Kidney epithelial cell (primary cell): ENCODE measurements at places on chromosomes 6 and 20. TPM values are rescaled to one million over a fixed set of nuclear protein-coding genes. Genes with fewer than 3 reads are reported as not detected.

- DNase-seq, result no peak
Observed at GRCh38 chr20:48156951-48157700, 371.8 kb upstream of the SULF2 start.

DNA sequence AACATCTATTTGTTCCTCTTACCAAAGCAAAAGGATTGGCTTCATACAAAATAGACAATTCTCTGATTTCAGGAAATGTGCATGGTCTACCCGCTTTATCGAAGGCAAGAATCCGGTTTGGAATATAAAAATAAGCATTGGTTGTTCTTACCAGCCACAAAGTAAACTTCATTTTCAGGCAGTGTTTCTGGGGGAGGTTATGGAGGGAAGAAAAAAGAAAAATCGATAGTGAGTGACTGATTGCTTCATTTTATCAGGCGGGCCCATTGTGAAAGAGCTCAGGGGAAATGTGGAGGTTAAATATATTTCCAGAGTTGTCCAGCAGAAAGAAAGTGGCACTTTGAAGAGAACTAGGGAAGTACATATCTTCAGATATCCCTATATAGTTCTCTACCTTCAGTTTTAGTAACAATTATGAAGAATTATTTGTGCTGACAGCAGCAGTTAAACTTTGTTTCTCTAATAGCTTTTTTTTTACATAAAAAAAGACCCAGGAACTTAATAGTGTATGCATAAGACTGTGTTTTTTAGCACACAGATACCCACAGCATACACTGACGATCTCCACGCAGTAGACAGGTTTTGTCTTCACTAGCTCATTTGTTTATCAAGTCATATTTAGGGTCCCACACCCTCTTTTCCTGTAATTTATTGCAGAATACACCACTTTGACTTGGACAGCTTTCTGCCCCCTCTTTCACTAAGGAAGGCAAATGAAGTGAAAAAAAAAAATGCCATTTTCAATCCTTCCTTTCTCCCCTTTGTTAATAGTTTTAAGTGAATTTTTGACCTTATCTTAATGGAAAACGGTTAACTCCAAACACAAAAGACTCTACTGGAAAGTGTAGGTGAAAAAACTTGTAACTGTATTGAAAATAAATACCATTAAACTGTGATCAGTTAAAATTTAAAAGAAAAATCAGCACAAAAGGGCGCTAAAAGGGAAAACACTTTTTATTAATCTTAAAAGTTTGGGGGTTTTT is 2.9 kb downstream of the POU3F2 start:
- DNase-seq, result no peak

- DNase-seq, result no peak
Observed at GRCh38 chr20:20832715-20833114, 120.3 kb upstream of the RALGAPA2 start.

DNA sequence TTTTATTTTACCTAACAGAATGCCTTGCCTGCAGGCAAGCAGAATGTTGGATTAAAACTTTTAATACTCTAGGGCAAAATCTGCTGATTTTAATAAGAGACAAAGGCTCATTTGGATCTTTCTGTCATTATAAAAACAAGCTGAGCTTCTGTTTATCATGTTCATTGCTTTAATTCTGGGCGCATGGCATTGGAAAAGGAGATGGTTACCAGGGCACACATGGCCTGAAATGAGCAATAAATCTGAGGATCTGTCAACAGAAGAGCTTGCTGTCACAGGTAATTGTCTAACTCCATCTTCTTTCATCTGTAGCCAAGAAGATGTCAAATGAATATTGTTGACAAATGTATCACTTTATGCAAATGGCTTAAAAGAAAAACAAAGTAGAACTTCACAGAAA is 439.6 kb downstream of the DOK5 start:
- DNase-seq, result no peak

The CTAGE9 gene
- total RNA-seq, result not detected in 2 replicates

- DNase-seq, result no peak
Observed at GRCh38 chr20:47664744-47665143, 120.5 kb downstream of the SULF2 start.

- DNase-seq, result no peak
Observed at GRCh38 chr20:48332555-48332954, 495.2 kb downstream of the PREX1 start.

DNA sequence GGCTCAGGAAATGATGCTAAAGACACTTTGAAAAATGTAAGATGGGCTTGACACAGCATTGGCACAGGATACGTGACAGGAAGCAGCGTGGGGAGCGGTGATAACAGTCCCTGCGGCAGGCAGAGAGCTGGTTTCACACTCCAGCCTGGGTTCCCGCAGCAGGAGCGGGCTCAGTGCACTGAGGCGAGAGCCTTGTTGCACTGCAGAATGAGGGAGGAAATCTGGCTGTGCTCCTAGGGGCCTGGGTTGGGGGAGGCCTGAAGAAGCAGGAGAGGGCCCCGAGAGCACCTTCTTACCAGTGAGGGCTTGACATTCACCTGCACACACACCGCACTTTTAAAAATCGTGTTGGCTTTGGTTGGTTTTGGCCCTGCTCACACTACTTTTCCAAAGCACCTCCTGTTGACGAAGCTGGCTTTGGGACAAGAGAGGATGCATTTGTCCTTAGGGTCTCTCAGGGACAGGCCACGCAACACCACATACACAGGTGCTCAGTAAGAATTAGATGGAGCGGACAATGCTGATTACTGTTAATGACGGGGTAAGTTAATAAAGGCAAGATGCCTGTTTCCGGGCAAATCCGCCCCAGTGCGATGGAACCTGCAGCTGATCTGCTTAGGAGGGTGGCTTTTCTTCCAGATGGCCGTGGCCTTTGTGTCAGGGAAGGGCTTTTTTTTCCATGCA is 49.4 kb upstream of the ARMC2 start:
- no peak for DNase-seq

DNA sequence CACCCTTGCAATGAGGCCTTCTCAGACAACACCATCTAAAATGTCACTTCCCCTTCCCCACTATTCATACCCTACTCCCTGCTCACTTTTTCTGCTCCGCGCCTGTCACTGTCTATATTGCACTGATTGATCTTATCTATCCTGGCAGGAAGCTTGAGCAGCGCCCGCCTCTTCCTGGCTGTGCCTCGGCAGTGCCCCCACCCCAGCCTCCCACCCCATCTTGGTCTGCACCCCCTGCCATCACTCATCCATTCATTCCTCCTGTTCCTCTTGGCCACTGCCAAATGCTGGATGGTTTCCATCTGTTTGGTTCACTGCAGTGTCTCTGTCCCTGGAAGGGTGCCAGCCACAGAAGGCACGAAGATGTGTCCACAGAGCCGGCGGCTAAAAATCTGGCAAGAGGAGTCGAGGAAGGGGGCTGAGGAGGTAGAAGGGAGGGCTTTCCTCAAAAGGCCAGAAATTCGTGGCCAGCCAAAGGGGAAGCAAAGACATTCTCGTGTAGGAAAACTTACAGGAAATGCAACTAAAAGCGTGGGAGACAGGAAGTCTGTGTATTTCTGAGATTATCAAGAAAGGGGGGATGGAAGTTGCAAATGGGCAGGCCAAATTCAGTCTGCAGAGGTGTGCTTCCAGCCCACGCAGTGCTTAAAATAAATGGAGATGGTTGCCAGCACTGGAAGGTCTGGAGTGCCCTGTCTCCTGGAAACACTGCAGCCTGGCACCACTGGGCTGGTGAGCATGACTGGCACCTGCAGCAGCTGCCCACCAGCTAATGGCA is 27.6 kb downstream of the SYNJ2 start:
- DNase-seq, result no peak

The MAS1 gene
- not detected in 2 replicates for total RNA-seq

DNA sequence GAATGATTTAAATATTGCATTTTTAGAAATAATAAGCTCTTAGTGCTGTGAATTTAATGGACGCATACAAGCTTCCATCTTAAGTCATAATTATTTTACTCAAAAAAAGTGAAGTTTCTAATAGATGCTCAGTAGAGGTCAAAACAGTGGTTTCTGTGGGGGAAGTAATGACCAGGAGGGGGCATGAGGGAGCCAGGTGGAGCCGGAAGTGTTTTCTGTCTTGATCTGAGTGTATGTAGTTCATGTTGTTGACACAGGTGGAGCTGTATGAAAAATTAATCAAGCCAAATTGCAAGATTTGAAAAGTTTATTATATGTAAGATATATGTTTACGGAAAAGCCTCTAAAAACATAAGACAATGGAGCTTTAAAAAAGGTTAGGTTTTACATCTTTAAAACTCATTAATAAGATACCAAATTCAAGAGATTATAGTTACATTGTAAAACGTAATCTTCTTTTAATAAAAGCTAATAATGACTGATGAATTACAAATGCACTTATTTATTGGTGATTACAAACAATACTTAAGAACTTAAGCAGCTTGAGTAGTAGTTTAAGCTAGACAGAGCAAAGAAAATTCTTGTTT is 68.0 kb downstream of the PLAGL1 start:
- DNase-seq, result no peak

DNA sequence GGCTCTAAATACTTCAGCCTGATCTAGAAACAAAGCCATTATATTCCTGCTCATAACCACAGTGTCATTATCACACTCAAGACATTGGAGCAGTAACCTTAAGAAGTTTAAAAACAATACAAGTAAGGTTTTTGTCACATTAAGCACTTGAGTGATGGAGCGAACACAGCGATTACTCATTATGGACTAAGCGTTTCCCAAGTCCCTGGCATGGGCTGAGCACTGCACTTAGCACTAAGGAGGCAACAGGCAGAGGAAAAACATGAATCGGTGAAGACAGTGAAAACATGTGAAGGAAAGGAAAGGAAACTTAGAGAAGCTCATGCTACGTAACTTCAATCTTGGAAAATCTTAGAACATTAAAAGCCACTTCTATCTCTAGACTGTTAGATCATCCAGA is 108.7 kb downstream of the SLC24A3 start:
- no peak for DNase-seq

- no peak for DNase-seq
Observed at GRCh38 chr20:14478126-14478525, 140.7 kb upstream of the FLRT3 start.

The SLC52A3 gene
- total RNA-seq, result 2.7 and 2.8 TPM in 2 replicates

DNA sequence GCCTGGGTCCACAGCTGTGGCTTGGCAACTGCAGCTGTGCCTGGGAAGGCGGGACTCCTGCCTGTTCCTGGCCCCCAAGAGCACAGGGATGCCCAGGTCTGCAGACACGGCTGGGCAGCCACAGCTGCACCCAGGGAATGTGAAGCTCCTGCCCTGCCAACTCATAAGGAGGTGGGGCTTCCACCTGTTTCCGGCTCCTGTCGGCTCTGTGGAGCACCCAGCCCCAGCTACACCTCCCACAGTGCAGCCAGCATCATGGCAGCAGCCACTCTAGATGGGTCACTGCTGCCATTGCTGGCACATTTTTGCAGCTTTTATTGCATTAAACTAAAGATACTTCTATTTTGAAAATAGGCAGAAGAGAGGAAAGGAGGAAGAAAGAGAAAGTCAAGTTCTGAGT is 207.9 kb downstream of the SAMD5 start:
- peak; percentile 7 for DNase-seq

The SAMD10 gene
- 8.0 and 9.6 TPM in 2 replicates for total RNA-seq

The ADRM1 gene
- 193 and 216 TPM in 2 replicates for total RNA-seq

DNA sequence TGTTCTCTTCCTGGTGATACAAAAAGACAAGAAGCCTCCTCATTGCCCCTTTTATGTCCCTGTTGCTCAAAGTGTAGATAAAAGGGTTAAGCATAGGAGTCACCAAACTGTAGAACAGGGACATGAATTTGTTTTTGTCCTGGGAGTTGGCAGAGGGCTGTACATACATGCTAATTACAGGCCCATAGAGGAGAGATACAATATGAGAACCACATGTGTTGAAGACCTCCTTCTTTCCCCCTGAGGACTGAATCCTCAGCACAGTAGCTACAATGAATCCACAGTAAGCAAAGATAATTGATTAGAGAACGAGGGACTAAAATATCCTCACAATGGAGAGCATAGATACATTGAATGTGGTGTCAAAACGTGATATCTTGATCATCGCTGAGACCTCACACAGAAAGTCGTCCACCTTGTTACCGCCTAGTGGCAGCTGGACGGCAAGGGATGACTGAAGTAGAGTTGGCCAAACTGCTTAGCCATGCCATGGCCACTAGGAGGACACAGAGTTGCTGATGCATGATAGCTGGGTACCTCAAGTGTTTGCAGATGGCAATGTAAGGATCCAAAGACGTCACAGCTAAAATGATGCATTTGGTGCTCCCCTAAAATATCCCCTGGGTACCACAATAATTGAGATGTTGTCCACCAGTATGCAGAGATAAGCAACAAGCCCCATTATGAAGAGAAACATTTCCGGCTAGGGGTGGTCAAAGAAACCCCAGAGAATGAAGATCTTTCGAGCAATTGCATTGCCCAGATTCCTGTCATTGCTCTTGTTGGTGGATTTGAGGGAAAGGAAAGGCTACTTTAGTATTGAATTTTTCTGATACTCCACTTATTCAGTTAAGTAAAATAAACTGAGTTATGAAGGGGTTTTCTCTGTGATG is 15.0 kb downstream of the OR2B3 start:
- DNase-seq, result no peak

DNA sequence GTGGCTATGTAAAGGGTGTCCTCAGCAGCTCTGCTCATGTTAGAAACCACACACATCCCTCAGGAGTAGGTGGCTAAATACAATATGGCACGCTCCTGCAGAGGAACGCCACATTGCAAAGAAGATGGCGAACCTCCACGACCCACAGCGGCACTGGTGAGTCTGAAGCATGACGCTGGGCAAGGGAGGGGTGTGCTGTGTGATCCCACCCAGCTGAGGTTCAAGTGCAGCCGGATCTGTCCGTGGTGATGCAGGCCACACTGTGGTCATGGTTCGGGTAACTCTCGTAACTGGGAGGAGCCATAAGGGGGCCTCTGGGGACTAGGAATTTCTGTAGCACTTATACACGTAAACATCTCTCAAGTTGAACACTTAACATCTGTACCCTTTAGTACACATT is 23.4 kb upstream of the APMAP start:
- no peak for DNase-seq

GRCh38 chr6:105051941-105052471 is 95.1 kb downstream of the LIN28B start:
- no peak for DNase-seq

- DNase-seq, result peak; percentile 25
Observed at GRCh38 chr6:126063512-126064146, 77.3 kb downstream of the TRMT11 start.

The APOBEC2 gene
- total RNA-seq, result not detected in 2 replicates

GRCh38 chr6:81934936-81935335 is 182.5 kb upstream of the TENT5A start:
- no peak for DNase-seq

The PPP1R16B gene
- 0.13 and 0.14 TPM in 2 replicates for total RNA-seq

The PRND gene
- total RNA-seq, result not detected in 2 replicates
